ENCODE measurements at places on chromosomes 11 and 22. TPM values are rescaled to one million over a fixed set of nuclear protein-coding genes. Genes with fewer than 3 reads are reported as not detected.

DNA sequence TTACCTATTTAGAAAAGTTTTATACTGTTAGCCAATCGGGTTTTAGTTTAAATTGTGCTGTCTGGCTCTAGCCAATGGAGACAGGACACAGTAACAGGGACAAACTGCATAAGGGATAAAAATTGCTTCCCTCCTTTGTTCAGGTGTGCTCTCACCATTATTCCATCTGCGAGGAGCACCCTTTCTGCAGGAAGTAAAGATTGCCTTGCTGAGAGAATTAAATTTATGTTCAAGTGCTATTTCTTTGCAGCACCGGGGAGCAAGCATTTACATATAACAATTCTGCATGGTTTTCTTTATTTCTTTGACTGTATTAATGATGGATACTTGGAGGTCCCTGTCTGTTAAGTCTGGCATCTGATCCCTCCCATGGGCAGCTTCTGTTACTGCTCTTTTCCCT is 80.5 kb downstream of the BRD1 start:
- DNase-seq, result no peak

DNA sequence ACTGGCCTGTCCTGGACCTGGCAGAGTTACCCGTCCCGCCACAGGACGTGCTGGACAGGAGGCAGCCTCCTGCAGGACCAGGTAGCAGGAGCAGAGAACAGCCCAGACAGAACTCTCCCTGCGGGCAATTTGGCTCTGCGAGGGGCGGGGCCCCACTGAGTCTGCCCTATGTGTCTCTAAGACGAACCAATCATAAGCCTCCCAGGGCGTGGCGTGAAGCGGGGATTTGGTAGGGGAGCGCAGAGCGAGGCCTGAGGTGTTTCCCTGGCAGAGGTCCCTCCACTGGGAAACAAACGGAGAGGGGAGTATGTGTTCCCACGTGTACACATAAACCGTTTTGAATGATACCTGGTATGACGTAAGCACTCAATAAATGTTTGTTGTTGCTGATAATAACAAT is 7.4 kb downstream of the CD82 start:
- no peak for DNase-seq

GRCh38 chr11:10676919-10677318 is 16.6 kb downstream of the IRAG1 start:
- no peak for DNase-seq

DNA sequence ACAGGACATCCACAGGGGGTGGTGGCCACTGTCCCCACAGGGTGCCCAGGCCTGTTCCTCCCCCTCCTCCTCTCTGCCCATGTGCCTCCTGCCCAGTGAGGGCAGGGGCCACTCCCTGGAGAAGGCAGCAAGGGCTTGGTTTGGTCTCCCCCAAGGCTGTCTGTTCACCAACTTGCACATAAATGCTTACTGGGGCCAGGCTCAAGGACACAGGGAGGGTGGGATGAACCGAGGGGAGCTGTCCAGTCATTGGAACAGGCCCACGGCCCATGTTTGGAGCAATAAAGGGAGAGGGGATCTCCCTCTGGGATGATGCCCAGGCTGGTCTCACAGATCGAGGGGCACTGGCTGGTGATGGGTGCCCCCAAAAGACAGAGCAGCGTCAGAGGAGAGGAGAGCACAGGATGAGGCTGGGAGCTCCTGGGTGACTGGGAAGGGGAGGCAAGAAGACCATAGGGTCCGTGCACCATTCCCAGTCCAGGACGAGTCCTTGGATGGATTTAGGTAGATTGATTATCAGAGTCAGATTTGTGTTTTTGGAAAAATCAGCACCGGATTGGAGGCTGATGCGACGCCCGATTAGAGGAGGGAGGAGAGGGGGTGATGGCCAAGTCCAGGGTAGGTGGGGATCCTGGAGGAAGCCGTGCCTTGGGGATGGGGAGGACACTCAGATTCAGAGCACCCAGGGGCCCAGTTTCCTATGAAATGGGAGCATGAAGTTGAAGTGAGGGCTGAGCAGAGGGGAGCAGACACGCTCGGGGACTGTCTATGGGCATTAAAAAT is 1.1 kb downstream of the IGLL5 start:
- no peak for DNase-seq

DNA sequence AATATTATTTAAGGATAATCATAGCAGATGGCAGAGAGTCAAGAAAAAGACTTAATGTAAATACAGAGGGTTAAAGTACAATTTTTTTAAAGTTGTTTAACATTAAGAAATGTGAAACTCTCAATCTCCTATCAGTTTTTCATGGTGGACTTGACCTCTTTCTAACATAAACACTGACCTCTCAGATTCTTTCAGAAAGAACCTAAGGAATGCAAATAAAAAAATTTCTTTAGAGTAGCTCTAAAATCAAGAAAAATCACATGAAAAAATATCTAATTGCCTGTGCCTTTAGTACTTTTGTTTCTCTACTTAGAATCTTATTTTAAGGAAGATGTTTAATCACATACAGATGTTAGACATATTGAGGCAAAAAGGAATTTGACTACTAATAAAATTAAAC is 12.9 kb downstream of the RNF141 start:
- no peak for DNase-seq

Gene APOA5
- total RNA-seq, result 20.3 TPM

Gene SYCE3
- total RNA-seq, result not detected
